Stimulated activated CD4-positive, alpha-beta T cell treated with anti-CD3 and anti-CD28 coated beads, Interleukin-1b, Interleukin-23, amount 100 ng/mL, for 4 hours (primary cell): ENCODE measurements at places on chromosomes 6 and 20.
A peak's percentile ranks its signal among the peaks of the same experiment; 100 is the strongest.

DNA sequence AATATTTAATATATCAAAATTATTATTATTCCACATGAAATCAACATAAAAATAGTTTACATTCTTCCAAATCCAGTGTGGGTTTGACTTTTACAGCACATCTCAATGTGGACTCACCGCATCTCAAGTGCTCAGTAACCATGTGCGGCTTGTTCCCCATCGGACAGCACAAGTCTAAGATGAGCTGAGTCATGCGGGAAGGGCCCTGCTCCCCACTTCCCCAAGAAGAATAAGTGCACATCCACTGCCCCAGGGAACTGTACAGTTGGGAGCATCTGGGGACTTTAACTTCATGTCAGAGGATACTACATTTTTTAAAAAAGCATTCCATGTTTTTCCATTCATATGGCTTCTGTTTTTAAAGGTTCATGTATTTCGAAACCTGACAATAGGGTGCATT is 325.6 kb downstream of the BTBD3 start:
- DNase-seq = no peak

DNA sequence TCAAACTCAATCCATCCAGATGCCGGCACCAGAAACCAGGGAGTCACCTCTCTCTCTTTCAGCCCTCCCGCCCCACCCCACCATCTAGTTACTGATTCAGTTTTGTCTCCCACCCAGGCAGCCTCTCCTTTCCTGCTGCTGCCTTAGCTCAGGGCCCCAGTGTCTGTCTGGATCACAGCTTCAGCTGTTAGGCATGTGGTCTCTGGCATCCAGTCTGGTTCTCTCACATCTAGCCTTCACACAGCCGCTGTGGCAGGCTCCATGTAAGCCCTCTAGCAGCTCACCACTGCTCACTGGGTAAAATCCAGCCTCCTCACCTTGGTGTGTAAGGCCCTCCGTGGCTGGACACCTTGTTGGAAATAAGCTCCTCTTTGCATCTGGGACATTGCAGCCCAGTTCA is 21.3 kb downstream of the AARS2 start:
- DNase-seq = no peak

GRCh38 chr20:46823271-46823751 is 71.3 kb upstream of the EYA2 start:
- no peak for DNase-seq

GRCh38 chr6:47922391-47922790 is 140.6 kb downstream of the OPN5 start:
- DNase-seq = no peak

GRCh38 chr20:57048027-57048869 is 218.2 kb downstream of the BMP7 start:
- DNase-seq = no peak

DNA sequence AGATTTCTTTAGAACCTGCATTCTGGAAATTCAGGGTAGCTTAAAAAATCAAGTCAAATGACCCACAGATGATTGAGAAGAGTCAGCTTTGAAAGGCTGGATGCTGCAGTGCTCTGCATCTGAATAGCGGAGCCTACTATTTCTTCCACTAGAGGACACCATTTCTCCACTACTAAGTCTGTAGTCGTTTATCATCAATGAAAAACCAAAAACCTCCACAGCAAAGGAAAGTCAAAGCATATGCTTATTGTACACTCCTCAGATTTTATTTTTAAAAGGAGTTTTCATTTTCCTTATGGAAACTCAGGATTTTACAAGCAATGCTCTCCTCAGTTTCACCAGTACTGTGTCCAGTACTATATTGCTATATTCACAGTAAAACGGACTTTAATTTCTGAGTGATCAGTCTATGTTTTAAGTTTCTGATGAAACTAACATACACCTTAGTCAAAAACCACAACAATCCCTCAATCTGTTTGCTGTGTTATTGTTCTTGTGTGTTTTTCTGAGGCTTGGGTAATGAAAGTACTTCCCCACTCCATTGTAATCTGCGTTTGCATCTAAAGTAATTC is 50.5 kb upstream of the ENPP5 start:
- DNase-seq = no peak

GRCh38 chr6:138275976-138276375 is 57.7 kb upstream of the PBOV1 start:
- no peak for DNase-seq

- DNase-seq = peak; percentile 8
These were observed 63.7 kb downstream of the GPX5 start for GRCh38 chr6:28589234-28589956.

- DNase-seq = no peak
These were observed 60.1 kb downstream of the GFRA4 start for GRCh38 chr20:3603108-3603507.

GRCh38 chr6:160832422-160832821 is 130.4 kb downstream of the PLG start:
- DNase-seq = no peak

- DNase-seq = no peak
These were observed 152.7 kb downstream of the DLL1 start for GRCh38 chr6:170137911-170138910.

- DNase-seq = no peak
These were observed 43.1 kb downstream of the SLC17A5 start for GRCh38 chr6:73610444-73611275.

DNA sequence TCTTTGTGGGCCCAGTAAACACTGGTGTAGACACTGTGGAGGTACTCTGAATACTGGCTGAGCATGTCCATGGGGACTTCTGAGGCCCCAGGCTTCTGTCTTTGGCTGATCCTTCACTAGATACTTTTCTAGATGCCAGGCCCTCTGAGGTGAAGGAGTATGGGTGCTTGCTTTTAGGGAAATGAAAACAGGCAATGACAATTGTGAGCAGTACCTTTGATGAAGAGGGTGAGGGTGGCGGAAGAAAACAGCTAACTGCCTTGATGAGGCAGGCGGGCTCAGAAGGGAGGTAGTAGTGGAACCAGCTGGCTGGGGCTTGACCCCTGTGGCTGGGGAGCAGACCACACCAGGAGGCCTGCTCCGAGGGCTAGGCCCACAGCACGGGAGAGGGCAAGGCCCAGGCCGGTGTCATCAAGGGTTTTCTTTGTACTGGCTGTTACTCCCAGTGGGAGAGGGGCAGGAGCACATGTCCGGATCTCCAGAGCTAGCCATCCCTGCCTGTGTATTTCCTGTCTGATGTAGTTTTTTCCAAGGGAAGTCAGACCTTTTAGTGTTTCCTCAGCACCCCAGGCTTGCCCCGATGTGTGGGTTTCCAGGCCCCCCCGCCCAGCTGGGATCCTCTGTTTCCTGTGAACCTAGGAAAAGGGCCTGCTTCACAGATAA is 3.9 kb downstream of the PLCG1 start:
- DNase-seq = no peak

DNA sequence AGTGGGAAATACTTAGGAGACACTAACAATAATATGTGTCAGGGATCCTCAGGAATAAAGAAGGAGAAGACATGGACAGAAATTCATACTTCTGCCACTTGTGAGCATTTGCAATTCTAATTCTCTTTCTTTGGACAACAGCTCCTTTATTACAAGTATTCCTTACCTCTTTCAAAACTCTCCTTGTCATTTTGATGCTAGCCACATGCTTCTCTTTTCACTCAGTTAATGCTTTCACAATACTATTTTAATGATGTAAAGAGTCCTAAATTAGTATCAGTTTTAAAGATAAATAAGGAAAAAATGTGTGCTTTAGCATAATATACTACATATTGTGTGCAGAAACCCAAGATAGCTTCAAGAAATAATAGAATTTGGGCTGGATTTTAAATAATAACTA is 62.5 kb downstream of the AHI1 start:
- no peak for DNase-seq

- no peak for DNase-seq
These were observed 52.6 kb downstream of the FIG4 start for GRCh38 chr6:109743739-109744138.

GRCh38 chr6:157892363-157892877 is 69.4 kb downstream of the SNX9 start:
- DNase-seq = no peak

DNA sequence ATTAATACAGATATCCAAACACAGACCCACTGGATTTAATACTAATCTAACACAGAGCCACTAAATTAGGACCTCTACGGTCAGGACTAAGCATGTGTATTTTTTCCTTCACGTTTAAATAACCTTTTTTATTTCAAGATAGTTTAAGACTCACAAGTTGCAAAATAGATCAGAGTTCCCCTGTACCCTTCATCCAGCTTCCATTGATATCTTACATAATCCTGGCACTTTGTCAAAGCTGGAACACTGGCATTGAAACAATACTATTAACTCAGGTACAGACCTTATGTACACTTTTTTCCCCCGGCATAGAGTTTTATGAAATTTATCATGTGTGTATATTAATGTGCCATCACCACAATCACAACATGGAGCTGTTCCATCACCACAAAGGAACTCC is 2.1 kb downstream of the C6orf163 start:
- no peak for DNase-seq

- no peak for DNase-seq
These were observed 449.6 kb downstream of the C6orf118 start for GRCh38 chr6:164859816-164860215.

GRCh38 chr6:161215193-161215592 is 58.7 kb downstream of the AGPAT4 start:
- DNase-seq = no peak

GRCh38 chr20:34402461-34402860 is 39.4 kb downstream of the ITCH start:
- DNase-seq = no peak

DNA sequence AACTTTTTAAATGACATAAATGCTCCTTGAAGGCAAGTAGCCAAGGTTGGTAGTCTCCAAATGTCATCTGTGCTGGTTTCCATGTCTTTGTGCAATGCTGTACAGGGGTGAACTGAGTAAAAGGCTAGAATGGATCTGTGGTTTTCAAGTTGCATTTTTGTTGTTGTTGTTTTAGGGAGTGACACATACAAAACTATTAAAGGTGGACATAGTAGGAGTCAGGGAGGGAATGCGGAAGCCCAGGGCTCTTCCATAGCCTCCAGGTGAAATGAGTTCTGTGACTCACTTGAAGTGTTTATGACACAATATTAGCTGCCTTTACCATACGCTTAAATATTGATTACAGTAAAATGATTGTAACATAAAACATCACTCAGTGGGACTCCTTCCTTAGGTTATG is 22.5 kb upstream of the QKI start:
- DNase-seq = no peak

GRCh38 chr20:51766994-51767866 is 960 bp downstream of the ATP9A start:
- DNase-seq = peak; percentile 33
